MM.1S (cell line): ENCODE measurements at places on chromosomes 12 and 14.

DNA sequence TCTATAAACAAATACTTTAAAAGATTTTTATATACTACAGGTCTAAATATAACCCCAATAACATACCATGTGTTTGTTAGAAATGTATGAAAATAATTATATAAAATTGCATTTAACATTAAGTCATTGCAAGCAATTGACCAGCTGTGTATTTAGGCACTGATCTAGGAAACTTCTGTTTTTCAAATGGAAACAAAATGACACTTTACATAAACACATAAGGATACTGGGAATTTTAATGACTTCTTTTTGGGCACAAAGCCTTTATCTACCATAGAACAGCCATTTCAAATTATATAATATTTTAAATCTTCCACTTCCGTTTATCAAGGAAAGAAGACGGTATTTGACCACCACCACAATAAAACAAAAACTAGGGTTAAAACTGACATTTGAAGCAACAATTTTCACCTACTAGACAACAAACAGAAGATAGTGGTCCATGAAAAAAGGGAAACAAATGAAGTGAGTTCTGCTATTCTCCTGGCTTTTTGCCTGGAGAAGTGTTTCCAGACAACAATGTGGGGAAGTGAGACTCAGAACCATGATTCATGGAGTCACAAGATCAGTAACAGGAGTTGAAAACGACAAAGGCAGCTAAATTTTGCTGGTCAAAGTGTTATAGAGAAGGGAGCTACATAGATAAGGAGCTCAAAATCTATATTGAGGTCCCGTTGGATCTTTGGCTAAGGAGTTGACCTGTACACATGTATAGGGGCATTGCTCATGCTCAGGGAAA lies 475.1 kb downstream of the TRHDE start:
- no peak for DNase-seq

DNA sequence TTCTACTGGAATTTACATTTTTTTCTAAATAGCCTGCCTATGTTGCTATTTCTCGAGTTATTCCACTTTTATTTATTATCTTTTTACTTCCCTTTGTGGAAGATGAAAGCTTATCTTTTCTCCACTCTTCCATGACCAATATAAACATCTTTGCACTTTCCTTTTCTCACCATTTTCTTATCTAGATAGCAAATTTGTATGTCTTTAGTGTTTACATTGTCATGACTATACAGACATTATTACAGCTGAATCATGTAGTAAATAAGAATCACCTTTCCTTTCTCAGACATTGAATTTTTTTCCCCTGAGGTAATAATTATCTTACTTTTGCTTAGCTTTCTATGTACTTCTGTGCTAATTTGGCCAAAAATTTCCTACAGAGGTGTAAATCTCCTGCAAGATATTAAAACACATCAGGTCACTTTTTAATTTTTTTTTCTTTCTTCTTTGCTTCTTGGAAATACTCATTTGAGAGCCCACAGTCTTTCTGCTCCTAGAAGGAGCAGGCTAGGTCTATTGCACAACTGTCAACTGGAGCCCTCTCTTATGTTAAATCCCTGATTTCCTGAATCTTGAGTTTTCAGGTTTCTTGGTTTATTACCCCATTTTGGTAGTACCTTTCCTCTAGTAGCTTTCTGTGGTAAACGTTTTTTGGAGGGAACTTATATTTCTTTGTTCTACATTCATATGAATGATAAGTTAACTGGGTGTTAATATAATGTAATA lies 109.0 kb upstream of the ATP2B1 start:
- DNase-seq = no peak

GRCh38 chr12:130920723-130921381 lies 32.9 kb upstream of the ADGRD1 start:
- no peak for DNase-seq

DNA sequence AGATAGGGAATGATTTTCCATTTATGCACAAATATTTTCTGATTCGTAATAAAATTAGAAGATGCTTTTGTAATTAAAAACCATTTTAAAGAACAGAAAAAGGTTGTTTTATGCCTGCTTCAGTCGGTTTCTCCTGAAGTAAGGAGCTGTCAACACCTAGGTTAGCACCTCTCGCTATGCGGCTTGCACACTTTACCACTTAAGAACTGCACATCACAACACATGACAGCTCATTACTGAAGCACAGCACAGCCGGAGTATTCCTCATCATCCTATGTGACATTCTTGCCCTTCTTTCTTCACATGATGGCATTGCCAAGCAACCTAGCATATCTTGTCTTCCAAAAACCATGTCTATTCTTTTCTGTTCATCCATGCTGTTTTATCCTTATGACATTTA lies 5.4 kb upstream of the WIF1 start:
- DNase-seq = no peak

- no peak for DNase-seq
Observed at GRCh38 chr14:31465111-31465510, 7.8 kb upstream of the DTD2 start.

DNA sequence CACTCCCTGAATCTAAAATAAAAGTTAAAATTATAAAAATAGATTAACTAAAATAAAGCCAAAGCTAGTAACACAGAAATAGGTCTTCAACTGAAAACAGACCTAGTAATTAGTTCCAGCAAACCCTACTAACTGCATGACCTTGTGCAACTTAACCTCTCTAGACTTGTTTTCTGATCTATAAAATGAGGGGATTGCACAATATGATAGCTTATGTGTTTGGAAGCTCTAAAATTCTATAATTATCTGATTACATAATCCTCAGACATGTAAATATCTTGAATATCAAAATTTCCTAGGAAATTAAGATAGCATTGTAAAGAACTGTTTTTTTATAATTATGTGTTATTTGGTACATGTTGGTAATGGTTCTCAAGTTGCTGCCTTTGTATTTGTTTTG lies 144.1 kb upstream of the GRIP1 start:
- DNase-seq = no peak

GRCh38 chr12:89383235-89384049 lies 31.1 kb upstream of the DUSP6 start:
- no peak for DNase-seq

DNA sequence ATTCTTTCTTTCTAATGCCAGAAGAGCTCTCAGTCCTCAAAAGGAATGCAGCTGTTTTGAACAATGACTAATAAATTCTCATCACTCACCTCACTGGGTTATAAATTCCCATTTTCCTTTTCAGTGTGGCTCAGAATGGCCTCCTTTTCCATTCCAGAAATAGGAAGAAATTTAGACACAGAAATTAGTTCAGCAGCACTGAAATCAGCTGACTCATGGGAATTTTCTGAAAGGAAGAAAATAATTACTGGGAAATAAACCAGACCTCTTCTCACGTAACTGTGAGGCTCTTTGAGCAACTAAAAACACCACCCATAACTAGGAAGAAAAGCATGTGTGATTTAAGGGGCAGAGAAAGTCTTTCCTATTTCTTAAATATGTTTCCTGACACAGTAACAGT lies 23.8 kb downstream of the CD163 start:
- DNase-seq = no peak

GRCh38 chr12:27009881-27010301 lies 4.3 kb downstream of the TM7SF3 start:
- no peak for DNase-seq

- peak; percentile 16 for DNase-seq
Observed at GRCh38 chr14:71319666-71320065, 412.4 kb downstream of the PCNX1 start.

- no peak for DNase-seq
Observed at GRCh38 chr14:90424075-90424474, 27.2 kb downstream of the CALM1 start.

DNA sequence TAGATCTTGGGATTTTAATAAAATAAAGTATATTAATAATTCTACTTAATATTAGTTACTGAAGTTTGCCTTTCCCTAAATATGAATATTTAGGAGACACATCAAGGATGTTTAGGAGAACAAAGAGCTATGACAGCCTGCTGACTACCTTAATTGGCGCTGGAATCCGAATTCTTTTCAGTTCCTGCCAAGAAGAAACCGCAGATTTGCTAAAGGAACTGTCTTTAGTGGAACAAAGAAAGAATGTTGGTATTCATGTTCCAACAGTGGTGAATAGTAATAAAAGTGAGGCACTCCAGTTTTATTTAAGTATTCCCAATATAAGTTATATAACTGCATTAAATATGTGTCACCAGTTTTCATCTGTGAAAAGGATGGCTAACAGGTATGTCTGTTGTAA lies 54.5 kb downstream of the MIS18BP1 start:
- DNase-seq = no peak

- no peak for DNase-seq
Observed at GRCh38 chr14:75837151-75837787, 144.5 kb downstream of the TGFB3 start.

DNA sequence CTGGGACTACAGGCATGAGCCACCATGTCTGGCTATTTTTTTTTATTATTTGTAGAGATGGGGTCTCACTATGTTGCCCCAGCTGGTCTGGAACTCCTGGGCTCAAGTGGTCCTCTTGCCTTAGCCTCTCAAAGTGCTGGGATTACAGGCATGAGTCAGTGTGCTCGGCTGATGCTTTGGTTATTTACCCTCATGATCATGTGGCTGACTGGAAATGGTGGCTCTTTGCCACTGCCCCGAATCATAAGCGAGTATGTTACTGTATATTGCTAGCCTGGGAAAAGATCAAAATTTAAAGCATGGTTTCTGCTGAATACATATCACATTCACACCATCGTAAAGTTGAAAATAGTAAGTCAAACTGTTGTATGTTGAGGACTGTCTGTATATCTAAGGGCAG lies 101.1 kb downstream of the RGS6 start:
- no peak for DNase-seq

GRCh38 chr14:104598910-104599273 lies 5.7 kb downstream of the TMEM179 start:
- no peak for DNase-seq

GRCh38 chr14:24132061-24132685 lies 1.7 kb downstream of the FITM1 start:
- DNase-seq = no peak

DNA sequence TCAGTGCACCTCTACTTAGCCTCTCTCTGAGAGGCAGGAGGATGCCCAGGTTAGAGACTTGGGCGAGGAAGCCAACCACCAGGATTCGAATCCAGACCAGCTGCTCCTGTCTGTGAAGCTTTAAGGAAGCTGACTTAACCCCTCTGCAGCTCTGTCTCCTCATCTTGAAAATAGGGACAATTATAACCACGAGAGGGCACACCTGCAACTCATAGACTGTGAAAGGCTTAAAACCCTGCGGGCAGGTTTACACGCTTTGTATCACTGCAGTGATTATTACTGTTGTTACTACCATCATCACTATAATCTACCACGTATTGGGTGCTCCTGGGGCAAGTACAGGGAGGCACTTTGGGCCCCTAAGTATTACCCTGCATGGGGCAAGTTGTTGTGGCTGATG lies 379.8 kb downstream of the VRK1 start:
- peak; percentile 36 for DNase-seq

- DNase-seq = no peak
Observed at GRCh38 chr12:14928931-14929330, 9.4 kb downstream of the ERP27 start.

DNA sequence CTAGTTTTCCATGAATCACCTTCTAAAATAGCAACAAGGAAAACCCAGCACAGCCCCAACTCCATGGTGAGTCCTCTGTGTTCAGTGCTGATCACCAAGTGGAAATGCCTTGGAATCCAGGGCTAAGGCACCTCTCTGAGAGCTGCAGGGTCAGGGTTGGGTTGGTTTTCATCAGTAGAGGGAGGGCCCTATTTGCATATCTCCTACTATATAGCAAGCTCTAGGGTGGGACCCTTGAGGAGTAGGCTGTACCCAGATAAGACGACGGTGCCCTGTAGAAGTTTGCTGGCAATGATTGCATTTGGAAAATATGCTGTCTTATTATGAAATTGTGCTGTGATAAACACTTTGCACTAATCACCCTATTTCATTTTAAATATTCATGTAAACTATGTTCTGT lies 1011.8 kb downstream of the TMEM121 start:
- no peak for DNase-seq

- DNase-seq = no peak
Observed at GRCh38 chr12:65891219-65891618, 66.9 kb downstream of the HMGA2 start.

DNA sequence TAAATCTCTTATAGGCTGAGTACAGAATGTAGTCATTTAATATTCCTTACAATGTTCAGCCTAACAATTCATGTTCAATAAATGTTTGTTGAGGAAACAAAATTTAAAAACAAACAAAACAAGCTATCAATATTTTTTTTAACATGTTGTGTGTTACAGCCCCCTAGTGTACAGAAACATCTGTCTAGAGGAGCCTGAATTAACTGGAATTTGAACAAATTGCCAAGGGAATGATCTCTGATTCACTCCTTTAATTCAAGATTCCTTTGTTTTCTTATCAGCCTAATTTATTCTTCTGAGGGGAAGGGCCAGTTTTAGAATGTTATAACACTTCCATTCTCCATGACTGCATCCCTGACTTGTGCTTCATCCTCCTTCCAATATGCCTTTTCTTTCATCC lies 127.2 kb downstream of the CMAS start:
- DNase-seq = no peak

GRCh38 chr14:30045720-30046119 lies 118.1 kb upstream of the PRKD1 start:
- no peak for DNase-seq

- DNase-seq = no peak
Observed at GRCh38 chr12:39835517-39836489, 216.2 kb upstream of the ABCD2 start.

DNA sequence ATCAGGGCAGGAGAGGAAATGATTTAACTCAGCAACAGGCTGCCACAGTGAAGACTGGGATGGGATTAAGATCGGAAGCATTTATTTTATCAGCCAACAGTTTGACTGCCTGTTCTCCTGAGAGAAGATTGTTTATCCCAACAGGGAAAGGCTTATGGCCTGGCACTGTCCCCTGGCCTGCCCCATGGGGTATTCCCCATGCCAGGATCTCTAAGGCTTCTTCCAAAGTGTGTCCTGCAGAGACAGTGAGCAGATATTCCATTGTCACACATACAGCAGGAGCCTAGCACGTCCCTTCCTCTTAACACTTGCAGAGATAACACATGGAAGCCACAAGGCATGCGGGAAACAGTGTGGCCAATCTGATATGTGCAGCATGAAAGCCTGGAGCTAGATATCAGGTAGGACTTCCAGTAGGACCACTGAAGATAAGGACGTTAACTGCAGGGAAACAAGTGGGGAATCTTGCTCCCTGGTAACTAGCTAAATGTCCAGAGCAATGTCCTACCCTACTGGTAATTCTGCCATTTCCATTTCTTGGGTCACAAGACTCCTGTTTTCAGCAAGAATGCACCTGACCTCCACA lies 48.2 kb downstream of the IQSEC3 start:
- DNase-seq = no peak

DNA sequence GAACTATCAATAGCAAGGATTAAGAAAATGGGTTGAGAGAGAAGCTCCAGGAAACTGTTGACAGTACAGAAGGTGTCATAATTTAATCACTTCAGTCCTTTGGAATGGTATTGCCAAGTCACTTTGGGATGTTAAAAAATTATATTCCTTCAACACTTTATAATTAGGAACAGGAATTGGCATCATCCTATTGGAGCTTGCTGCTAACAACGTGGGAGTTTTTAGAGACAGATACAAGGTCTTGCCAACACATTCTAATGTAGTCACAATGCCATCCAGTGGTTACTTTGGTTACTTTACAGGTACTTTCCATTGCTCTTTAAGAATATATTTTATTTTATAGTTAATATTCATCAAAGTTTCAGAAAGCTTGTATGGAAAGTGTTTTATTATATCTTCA lies 310.1 kb downstream of the SYT1 start:
- DNase-seq = peak; percentile 55
